ENCODE measurements at places on chromosomes 2 and 18.

DNA sequence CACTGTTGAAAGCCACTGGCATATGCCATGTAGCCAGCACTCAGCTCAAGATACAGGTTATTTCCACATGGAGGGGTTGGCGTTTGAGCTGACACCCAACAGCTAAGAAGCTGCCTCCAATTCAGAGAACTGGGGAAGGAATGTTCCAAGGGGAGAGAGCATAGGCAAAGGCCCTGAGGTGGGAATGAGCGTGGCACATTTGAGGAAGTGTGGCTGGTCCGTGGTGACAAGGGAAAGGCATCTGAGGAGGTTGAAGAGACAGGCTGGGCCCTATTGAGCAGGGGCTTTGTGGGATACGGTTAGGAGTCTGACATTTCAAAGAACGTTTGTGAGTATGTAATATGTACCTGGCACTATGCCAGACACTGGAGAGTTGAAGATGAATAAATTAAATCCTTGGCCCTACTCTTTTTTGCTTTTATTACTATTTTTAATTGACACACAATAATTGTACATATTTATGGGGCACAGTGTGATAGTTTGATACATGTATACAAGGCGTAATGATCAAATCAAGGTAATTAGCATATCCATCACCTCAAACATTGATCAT, 27.6 kb upstream of the TMBIM1 start:
- no peak for DNase-seq

- no peak for DNase-seq
These were observed 3.5 kb upstream of the KLF11 start for GRCh38 chr2:10039658-10040410.

DNA sequence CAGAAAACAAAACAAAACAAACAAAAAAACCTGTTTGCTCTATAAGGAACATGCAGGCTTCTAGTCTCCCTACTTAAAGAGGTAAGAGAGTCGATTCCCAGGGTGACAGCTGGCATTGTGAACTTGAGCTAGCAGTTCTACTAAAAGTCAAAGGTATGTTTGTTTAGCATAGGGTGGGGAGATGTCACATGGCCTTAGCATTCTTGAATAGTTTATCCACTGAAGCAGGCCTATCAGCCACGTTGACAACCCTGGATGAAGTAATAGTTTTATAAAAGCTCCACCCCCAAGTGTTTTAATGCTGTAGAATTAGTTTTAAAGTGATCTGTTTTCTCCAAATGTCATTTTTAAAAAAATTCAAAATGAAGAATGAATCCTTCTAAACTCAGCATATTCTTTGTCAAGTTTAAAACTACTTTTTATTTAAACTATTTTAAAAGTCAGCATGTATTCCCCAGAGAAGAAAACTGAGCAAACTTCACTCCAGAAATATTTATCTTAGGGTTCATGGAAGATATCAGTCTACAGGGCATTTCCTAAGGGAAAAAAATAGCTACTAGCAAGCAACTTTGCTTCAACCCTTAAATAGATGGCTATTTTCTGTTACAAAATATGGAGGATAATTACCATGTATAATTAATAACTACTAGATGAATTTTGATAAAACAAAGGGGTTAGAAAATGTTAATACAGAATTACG, 1.7 kb downstream of the MYOM1 start:
- no peak for DNase-seq

DNA sequence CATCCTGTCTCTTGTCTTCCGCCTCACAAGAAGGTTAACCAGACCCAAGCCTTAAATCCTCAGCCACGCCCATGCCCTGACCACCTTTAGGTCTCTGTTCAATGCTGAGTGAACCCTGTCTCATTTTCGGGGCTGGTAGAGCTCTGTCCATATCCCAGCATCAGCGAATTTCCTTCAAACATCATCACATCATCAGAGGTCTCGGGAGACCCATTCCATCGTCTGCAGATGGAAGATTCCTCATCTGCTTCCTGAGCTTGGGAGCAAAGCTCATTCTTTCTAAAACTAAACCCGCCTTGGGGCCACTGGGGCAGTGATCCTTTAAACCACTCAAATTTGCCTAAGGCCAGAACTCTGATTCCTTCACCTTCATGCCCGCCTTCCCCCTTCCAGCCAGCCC, 173.7 kb downstream of the TTC32 start:
- DNase-seq = no peak

DNA sequence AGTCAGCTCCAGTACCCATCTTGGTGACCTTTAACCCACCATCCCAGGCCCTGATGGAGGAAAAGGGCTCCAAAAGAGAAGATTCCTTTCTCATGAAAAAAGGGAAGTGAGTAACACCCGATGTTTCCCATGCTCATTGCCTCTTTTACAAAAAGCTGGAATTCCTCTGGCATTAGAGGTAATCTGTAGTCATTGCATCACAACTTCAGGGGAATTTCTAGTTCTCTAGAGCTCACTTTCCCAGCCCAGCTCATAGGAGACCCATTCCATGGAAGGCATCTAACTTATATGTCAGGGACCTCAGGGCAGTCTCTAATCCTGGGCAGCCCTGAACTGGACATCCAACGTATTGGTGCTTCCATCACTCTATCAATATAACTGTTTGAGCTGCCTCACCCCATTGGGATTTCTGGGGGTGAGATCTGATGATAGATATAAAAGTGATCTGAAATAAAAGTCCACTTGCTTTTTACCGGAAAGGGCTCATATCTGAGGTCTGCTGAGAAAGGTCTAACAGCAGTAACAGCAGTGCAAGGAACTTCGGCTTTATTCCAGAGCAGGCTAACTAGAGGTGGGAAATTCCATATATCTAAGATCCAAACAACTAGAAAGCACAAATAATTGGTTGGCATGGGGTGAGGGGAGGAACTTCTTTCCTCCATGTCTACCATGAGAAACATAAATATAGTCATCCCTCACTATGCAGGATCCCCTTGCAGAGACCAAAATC, 106.1 kb downstream of the ETAA1 start:
- no peak for DNase-seq

GRCh38 chr2:99881901-99882591, 260.3 kb downstream of the AFF3 start:
- DNase-seq = no peak

DNA sequence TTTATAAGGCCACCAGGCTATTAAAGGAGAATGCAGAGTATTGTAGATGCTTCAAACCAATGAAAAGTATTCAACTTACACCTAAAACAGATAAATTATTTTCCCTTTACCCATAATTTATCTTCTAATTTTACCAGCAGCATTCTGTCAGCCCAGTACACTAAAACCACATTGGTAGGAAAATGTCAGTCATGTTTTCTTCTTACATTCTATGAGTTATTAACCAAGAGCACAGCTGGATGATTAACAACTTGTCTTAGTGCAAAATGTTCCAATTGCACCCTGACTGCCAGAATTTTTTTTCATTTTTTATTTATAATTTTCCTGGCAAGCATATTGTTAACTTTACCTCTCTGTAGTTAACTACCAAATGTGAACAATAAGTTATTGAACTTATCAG, 79.0 kb upstream of the WDR75 start:
- no peak for DNase-seq

DNA sequence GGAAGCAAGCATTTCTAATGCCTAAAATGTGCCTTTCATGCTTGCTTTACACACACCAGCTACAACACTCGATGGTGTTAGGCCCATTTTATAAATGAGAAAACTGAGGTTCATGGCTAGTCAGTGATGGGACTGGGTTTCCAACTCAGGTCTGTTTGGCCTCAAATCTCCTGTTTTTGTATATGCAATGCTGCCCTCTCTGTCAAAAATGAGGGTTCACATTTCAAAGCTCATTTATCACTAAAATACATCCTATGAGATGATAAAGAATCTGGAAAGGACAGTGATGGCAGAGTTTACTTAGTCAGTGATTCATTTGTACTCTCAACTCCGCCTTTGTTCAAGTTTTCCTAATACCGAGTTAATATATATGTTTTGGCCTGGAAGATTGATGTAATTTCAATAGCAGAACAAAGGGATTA, 92.3 kb downstream of the KCTD1 start:
- no peak for DNase-seq

DNA sequence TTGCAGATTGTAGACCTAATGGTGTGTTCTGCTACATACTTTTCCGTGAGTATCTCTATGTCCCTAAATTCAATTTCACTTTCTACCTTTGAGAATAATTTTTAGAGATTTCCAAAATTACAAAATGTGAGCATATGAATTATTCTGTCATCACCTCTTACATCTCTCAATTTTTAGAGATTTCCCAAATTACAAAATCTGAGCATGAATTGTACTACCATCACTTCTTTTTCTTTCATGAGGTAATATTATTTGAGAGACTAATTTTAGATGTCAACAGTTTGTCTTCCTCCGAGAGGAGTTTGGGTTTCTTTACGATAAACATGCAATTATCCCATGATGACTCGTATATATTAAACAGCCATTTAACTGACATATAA, 32.1 kb downstream of the INSIG2 start:
- DNase-seq = no peak

- no peak for DNase-seq
These were observed at the start of gene NEUROD1 for GRCh38 chr2:181680055-181680936. NEUROD1 (minus strand) TSS chr2:181680517; CDS start chr2:181678860, 1,657 bp downstream.

DNA sequence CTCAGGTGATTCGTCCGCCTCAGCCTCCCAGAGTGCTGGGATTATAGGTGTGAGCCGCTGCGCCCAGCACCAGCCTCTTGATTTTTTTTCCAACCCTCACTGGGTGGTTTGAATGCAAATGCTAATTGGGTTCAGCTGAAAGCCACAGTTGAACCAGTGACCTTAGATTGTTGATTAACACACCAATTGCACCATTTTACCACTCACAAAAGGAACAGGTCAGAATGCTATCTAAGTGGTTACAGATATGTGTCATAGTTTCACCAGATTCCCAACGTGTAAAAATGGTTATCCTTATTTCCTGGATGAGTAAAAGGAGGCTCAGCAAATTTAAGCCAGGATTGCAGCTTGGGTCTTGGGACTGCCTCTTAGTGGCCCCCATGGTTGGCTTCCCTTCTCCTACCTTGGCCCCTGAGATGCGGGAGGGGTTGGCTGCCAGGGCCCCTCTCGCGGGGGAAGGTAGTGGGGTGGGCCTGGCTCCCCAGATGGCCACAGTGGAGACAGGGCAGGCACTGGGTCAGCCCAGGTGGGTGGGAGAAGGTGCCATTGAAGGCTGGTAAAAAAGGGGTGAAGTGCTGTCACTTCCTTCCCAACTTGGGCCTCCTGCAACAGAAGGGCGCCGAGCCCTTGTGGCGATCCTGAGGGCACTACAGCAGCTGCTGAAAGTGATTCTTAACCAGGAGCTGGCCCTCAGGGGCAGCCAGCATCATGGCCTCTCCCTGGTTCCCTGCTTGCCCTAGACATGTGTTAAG, 164.9 kb upstream of the HAAO start:
- no peak for DNase-seq

- DNase-seq = no peak
These were observed 28.9 kb downstream of the PPP1CB start for GRCh38 chr2:28780496-28780895.

DNA sequence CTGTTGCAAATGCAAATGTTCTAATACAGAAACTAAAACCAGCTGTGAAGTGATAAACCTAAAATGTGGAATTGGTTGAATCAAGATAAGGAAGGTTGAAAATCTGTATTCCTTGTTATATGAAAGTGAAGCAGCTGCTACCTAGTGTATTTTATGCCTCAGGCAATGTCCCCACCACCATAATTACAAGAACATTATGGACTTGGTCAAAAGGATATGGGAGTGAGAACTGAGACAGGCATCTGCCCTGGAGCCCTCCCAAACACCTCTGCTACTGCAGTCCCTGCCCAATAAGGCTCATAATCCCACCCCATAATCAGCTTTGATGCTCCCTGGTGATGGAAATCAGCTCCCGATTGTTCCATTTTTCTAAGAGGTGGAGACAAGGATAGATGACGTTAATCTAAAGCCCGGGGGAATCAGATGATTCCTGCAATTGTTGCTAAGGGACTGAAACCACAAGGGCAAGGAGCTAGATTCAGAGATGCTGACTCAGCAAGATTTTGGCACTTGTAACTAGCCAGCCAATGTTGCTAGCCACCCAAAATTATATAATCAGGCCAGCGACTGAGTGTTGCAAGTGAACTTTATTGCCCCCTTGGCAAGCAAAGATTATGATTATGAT, 69.5 kb downstream of the EVA1A start:
- no peak for DNase-seq

DNA sequence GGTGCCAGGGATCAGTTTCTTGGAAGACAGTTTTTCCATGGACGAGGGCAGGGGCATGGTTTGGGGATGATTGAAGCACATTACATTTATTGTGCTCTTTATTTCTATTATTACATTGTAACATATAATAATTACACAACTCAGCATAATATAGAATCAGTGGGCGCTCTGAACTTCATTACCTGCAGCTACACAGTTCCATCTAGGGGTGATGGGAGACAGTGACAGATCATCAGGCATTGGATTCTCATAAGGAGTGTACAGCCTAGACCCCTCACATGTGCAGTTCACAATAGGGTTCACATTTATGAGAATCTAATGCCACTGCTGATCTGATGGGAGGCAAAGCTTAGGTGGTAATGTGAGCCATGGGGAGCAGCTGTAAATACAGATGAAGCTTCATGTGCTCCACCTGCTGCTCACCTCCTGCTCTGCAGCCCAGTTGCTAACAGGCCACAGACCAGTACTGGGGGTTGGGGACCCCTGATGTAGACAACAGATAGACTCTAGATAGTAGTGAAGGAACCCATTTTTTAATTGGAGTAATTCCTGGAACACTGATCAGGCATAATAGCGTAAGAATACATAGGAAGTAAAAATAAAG, 41.5 kb upstream of the MC4R start:
- no peak for DNase-seq

DNA sequence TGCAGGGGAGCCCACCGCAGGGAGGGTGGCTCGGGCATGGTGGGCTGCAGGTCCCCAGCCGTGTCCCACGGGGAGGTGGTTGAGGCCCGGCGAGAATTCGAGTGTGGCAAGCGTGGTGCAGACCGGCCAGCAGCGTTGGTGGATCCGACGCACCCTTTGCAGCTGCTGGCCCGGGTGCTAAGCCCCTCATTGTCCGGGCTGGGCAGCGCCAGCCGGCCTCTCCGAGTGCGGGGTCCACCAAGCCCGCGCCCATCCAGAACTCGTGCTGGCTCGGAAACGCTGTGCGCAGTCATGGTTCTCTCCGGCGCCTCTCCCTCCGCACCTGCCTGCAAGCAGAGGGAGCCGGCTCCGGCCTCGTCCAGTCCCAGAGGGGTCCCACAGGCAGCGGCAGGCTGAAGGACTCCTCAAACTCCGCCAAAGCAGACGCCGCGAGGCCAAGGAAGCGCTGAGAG, 177.0 kb upstream of the SLC35G4 start:
- no peak for DNase-seq

- no peak for DNase-seq
These were observed 38.0 kb upstream of the SIX2 start for GRCh38 chr2:45047301-45047700.

- DNase-seq = no peak
These were observed 41.8 kb upstream of the LCLAT1 start for GRCh38 chr2:30405260-30405605.

All from stimulated activated CD4-positive, alpha-beta T cell treated with anti-CD3 and anti-CD28 coated beads, Interleukin-12 subunit alpha, Interleukin-12 subunit beta, amount 100 ng/mL, for 48 hours (primary cell).